ENCODE measurements at places on chromosomes 3 and 15.

DNA sequence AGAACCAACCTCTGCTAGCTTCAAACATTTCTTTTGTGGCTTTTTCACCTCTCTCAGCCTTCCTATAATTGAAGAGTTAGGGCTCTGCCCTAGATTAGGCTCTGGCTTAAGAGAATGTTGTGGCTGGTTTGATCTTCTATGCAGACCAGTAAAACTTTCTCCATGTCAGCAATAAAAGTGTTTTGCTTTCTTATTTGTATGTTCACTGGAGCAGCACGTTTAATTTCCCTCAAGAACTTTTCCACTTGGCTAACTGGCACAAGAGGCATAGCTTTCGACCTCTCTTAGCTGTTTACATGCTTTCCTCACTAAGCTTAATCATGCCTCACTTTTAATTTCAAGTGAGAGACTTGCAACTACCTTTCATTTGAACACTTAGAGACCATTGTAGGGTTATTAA, 964.7 kb downstream of the ROBO2 start:
- no peak for DNase-seq

DNA sequence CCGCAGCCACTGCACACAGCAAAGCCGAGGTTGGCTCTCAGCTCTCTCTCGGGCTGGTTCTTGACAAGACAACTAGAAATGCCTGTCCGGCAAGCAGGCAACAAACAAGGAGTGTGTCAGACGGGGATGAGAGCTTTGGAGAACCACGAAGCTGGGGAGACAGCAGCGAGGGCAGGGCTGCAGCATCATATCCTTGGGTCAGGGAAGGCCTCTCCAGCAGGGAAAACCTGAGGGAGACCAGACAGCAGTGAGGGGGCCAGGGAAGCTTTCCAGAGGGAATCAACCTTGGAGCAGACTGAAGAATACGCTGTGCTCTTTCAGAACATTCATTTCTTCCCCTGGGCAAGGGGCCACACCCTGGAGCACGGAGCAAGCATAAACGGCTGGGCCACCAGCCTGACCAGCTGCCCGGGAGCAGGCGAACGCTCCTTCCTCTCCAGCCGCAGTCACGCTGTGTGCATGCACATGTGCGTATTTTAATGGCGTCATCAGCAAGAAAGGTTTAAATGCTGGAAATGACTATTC, 58.7 kb downstream of the CHSY1 start:
- DNase-seq: peak; percentile 70

- no peak for DNase-seq
Observed at GRCh38 chr15:94206463-94207167, 24.7 kb upstream of the MCTP2 start.

DNA sequence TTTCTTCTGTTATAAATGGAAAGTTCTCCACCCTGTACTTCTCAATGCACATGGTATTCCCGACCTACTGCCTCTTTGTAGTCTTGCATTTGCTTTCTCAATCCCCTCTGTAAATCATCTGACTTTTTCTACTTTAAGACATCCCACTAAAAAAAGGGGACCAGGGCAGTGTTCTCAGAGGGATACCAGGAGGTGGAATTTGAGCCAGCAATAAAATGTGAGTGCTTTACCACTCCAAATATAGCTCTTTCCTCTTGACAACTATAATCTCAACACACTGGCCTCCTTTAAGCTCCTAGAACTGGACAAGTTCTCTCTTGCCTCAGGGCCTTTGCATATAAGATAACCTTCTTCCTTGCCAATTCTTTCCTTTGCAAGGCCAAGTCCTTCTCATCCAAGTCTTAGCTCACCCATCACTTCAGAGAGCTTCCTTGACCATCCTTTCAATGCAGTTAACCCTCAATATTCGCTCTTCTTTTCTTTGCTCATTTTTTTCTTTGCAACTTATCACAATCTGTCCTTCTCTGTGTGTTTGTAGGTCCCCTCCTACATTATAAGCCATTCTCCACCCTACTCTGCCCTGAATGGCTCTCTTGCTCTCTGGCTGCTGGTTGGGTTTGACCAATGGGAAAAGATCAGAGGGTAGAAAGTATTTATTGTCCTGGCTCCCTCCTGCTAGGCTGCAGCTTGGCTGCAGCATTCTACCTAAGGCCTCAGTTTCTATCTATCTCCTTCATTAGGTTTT, 93.4 kb downstream of the PRICKLE2 start:
- DNase-seq: no peak

DNA sequence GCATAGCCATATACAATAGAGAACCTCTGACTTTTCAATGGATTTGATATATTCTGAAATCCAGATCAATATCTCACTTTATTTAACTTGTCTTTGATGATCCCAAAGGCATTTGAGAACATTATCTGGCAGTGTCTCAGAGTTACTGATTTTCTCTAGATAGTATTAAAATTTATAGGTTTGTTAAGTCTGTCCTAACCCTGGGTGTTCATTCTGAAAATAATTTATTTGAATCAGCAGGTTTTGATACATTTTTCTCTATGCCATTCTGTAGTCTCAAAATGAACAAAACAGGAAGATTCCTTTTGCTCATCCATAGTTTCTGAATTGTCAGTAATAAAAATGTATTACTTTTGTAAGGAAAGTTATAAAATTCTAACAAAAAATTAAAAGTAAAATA, 14.3 kb downstream of the CCR8 start:
- no peak for DNase-seq

GRCh38 chr3:169984292-169984691, 17.7 kb downstream of the SEC62 start:
- DNase-seq: no peak
